ENCODE measurements at places on chromosomes 2 and 18.

DNA sequence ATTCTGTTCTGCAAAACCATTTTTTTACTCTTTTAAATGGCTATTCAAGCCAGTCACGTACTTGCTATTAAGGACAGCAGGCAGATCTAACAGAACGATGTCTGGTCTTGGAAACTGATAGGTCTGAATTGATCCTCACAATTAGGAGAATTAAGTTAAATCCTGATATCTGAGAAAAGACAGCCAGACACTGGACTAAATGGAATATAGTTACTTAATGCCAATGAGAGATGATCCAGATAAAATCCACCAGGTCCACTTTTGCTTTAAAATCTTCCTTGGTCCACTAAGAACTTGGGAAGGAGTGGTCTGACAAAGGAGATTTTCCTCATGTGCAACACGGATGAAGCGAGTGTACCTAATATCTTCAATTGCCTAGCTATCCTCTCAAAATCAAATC lies 86.9 kb downstream of the PLEKHM3 start:
- DNase-seq, result no peak

GRCh38 chr2:97781981-97782380 lies 68.6 kb downstream of the ZAP70 start:
- no peak for DNase-seq

DNA sequence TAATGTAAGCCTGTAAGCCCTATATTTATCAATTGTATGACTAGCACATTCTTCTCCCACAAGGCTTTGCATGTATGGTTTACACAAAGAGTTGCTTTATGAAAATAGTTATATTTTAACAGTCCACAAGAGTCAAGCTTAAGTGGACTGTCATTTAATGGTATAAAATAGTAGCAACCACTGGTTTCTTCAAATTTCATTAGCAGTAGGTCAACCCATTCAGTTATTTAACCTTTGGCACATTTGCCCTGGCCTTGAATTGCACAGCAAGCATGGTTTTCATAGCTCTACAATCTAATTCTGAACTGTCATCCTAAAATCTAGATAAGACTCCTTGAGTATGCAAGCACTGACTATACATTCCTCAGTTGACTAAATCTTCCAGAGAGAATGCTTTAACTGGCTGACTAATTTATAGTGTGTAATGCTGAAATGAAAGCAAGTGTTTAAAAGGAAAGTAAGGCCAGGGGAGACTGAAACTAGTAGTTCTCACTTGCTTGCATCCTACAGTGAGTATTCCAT lies 1.8 kb downstream of the DPP4 start:
- peak; percentile 20 for DNase-seq

DNA sequence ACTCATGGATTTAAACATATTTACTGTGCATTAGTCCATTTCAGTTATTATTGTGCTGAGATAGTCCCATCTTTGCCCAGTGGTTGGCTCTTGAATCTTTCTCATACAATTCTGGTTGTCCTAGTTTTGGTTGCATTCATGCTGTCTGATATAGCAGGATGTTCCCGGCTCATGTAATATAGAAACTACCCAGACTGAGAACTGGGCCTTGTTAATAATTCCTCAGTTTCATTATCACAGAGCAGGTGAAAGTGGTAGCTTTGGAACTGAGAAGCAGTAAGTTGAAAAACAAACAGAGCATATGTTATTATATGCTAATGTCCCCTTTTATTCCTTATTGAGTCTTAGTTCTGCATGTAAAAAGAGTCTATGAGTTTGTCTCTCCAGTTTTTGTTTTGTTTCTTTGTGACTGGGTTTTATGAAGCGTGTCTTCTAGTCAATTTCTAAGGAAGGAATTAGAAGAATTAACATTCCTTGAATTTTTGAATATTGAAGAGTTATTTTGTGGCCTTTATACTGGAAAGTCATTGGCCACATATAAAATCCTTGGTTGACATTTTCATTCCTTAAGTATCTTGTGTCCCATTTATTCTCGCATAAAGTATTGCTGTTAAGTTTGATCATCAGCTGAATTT lies 43.3 kb downstream of the EIF5B start:
- DNase-seq, result no peak

DNA sequence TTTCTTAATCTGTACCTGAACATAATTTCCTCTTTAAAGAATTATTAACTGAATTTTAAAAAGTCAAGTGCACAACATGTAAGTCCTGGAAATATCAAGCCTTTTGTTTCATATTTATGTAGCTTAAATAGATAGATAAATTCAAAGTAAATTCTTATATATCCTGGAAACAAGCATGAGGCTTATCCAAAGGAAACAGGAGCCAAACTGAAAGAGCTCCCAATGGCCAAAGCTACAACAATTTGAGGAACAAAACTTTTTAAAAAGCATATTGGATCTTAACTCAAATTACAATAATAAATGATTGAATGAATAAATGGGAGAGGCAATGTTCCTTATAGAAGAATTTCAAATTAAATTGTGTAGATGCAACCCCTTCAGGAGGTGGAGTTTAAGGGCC lies 679.1 kb downstream of the METTL4 start:
- DNase-seq, result no peak

DNA sequence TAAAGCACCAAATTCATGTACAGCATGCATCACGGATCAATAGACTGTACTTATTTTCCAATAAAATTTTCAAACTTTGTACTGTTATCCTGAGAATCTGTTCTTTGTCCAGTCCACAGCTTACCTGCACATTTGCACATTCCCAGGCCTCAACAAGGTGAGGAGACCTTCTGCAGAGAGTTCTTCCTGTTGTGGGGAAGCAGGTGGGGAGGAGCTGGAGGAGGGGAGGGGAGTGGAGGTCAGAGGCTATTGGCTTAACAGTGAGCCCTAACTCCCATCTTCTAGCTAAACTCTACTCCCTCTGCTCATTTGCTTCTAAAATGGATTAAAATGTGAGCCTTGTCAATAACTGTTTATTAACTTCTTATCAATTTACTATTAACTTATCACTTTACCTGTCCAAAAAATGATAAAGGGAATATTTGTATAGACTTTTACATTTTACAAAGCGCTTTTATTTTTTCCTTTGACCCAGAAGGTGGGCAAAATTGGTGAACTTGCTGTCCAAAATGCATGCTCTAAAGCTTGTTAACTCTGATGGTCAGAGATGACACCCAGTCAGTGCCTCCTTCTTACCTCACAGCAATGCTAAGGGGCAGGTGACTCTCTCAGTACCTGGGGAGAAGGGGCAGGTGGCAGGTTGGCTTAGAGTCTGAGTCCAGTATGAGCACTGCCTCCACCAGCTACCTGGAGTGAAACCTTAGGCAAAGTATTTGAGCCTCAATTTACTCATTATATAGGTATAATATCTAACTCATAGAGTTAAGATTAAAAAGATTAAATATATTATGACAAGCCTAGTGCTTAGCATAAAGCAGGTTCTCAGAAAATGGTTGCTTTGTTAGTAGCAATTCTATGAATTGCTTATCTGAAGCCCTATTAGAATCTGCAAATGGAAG lies 6.8 kb upstream of the IL1RL2 start:
- DNase-seq, result no peak

- DNase-seq, result no peak
These were observed 126.2 kb upstream of the TMEM200C start for GRCh38 chr18:6021306-6022073.

GRCh38 chr2:137947728-137948336 lies 16.4 kb upstream of the HNMT start:
- DNase-seq, result peak; percentile 39

DNA sequence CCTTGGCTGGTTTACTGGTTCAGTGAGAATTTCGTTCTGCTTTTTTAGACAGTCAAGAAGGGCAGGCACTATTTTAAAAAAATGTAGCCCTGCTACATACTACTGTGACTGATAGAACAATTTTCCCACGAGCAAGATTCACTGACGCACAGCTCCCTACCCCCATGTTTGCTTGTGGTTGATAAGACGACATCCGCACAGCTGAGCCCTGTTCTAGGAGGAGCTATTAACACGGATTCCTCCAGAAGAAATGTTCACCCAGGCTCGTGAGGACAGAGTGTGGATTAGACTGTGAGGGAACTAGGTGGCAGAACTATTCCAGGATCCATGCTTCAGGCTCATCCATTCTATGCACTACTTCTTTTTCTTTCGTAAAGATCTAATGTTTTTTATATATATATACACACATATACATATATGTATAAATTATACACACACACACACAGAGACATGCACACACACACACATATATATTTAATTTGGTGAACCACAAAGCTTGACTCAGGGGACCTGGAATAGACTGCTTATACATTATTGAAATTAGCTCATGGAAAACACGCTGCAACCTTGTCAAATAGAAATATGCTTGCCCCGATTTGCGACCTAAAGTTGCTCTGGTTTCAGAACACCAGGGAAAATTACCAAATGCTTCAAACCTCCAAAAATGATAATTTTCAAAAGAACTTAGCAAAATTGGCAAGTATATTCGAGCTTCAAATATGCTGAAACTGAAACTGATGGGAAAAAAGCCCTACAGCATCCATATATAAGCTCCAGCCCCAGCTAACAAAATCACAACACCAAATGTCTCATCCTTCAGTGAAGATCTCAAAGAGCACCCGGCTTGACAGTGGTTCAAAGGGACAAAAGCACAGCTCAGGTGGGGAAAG lies 370.4 kb downstream of the SOCS6 start:
- peak; percentile 83 for DNase-seq

- DNase-seq, result no peak
These were observed 77.0 kb upstream of the TMEM200C start for GRCh38 chr18:5972298-5972697.

DNA sequence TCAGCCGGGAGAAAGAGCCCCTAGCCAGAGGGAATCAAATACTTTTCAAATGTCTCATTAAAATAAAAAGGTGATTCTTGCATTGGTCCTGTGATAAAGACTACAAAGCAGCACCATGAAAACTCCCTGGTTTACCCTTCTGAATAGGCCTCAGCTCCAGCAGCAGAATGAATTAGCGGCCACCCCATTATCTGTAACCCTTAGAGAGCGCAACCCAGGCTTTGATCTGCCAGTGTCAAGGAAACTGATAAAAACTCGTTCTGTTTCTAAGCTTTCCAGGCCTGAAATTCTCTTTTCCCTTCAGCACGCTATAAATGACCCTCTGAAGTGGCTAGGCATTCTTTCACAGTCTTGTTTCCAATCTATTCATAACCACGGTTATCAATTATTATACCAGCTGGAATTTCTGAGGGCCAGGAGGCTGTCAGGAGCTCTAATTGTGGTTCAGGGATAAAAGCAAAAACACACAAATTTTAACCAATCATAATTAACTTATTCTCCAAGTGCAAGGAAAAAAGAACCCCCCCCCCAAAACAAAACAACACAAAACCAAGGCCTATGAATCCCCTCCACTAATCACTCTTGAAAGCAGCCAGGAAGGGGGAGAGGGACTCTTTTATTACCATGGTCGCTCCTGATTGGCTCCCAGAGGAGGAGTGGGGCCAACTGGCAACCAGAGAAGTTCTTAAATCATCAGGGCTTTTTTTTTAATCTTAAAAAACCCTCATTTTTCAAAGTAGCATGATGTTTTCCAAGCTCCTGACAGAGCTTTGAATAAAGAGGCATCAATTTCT lies 258.9 kb downstream of the CYRIA start:
- no peak for DNase-seq

DNA sequence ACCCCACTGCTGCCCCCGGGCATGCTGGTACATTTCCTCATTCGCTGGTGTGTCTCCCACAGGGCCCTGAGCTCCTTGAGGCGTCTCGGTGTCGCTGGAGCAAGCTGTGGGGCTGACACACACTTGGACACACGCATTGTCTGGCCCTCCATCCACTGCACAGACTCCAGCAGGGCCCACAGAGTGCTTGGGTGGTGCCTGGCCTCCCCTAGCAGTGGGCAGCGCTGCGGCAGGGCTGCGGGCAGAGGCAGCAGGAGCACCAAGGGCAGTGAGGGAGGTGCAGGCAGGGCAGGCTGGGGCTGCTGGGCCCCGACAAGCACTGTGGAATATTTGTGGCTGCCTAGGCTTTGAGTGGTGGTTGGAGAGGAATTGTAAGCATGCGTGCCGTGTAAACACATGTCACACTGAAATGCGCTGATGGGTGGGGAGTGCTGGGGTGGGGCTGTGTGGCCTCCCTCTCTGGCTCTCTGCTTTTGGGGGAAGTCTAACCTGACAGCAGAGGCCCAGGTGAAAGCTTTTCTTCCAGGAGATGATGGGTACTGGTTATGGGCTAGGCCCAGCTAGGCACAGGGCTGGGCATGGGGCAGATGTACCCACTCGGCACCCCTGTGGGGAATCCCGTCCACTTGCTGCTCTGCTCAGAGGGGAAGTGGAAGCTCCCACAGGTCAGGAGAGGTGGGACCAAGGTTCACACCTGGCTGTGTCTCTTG lies 55.5 kb upstream of the HS6ST1 start:
- no peak for DNase-seq

- DNase-seq, result no peak
These were observed 140.8 kb upstream of the SLC1A4 start for GRCh38 chr2:64848363-64848762.

GRCh38 chr2:141055531-141055930 lies 1075.3 kb downstream of the LRP1B start:
- no peak for DNase-seq

GRCh38 chr18:52152036-52152435 lies 188.0 kb upstream of the DCC start:
- no peak for DNase-seq

DNA sequence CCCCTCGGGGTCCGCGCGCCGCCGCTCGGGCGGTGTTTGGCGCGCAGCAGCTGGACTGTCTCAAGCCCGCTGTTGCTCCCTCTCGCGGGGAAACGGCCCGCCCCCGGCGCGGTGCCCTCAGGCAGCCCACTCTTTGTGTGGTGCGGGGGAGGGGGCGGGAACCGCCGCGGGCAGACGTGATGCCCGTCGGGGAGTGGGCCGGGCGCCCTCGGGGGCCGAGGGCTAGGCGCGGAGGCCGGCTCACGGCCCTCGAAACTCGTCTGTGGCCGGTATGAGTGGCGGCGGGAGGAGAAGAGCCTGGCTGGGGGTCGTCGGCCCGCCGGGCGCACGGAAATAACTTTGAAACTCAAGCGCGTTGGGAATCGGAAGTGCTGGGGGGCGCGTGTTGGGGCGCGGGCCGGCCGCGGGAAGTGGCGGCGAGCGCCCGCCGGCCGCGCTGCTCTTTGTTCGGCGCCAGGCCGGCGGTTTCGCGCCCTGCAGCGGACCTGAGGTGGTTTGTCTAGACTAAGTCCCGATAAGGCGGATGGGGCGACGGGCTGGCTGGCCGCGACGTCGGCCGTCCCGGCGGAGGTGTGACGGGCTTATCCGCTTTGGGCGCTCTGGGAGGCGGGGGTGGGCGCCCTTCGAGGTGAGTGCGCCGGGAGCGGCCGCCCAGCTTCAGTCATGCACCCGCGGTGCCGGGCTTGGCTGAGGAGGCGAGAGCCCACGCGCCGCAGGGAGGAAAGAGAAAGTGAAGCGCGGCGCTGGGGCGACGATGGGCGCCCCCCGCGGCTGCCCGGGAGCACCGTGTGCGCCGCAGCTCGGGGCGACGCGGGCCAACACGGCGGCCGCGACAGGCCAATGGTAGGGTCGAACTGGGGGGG lies 679 bp downstream of the PTMA start:
- peak; percentile 80 for DNase-seq

DNA sequence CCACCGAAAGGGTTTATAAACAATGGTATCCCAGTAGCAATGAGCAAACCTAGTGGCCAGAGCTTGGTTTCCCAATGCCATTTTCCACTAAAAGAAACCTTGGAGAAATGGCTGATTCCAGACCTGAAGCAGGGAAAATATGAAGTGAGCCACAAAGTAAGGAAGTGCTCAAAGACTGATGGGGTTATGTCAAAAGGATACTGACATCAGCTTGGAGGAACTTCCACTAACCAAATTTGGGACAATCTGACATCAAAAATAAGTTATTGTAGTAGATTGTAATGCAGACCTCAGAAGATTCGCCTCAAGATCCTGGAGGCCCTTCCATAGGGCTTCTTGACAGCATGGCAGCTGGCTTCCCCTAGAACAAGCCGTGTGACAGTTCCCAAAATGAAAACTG lies 79.4 kb upstream of the SP3 start:
- no peak for DNase-seq
